ENCODE measurements at places on chromosomes 1 and 21.

GRCh38 chr1:87224201-87224600, 104.5 kb upstream of the LMO4 start:
- peak; percentile 96 for DNase-seq

DNA sequence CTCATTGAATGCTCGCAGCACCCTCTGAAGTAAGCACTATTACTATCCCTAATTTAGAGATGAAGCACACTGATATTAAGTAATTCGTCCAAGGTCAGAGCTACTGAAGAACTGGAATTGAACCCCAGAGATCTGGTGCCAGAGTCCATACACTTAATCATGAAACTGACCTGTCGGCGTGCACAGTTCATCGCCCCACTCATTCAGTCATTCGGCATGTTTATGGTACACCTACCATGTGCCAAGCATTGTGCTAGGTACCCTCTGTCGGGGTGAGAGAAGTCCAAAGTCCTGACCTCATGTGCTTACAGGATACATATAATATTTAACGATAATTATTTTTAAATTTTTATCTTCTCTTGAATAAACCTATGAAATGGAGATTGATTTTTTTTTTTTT, 5.6 kb upstream of the CENPS start:
- DNase-seq, result no peak

DNA sequence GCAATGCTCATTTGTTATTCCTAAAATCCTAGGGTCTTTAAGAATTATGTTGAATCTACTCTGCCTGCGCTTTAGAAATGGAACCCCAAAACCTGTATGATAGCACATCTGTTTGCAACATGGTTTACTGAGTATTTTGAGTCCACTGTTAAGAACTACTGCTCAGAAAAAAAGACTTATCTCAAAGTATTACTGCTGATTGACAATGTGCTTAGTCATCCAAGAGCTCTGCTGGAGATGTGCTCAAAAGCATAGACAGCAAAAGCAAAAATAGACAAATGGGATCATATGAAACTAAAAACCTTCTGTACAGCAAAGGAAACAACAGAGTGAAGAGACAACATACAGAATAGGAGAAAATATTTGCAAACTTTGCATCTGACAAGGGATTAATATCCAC, 107.0 kb downstream of the CTH start:
- no peak for DNase-seq

- DNase-seq, result no peak
Measured at GRCh38 chr1:36097693-36098585, 9.2 kb downstream of the ADPRS start.

- DNase-seq, result peak; percentile 49
Measured at GRCh38 chr1:156106624-156107488, 7.7 kb upstream of the LMNA start.

- DNase-seq, result no peak
Measured at GRCh38 chr1:221719987-221720386, 21.9 kb downstream of the DUSP10 start.

DNA sequence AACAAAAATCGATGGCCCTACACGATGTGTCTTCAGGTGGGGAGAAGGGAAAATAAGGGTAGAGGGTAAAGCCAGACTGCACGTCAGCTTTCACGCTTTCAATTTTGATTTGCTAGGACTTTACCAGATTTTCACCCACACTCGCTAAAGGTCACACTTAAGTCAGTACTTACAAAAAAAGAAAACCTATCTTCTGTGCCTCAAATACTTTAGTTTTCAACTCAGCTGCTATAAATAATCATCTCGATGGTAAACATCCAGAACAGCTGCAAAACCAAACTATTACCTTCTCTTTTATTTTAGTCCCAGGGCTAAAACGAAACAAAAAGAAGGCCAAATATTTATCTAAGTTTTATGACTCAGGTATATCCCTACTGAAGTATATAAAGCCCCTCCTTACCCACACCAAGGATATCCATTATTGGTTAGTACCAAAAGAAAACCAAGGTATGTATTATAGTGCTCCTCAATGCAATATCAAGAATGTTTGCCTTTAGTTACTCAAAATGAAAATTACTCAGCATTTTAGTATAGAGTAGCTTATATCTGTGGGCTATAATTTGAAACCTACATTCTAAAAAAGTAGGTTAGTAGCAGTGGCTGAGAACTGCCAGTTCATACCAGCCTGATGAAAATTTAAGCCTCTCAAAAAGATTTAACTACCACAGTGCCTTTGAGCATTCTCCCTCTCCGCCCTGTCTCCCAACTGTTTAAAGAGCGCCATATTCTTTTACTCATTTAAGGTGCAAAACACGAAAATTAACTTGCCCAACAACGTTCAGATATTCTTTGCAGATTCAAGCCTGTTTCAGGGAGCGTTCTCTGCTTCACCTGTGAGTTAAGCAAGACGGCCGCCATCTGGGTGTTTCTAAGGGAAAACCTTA, 1.5 kb downstream of the CSDE1 start:
- no peak for DNase-seq

DNA sequence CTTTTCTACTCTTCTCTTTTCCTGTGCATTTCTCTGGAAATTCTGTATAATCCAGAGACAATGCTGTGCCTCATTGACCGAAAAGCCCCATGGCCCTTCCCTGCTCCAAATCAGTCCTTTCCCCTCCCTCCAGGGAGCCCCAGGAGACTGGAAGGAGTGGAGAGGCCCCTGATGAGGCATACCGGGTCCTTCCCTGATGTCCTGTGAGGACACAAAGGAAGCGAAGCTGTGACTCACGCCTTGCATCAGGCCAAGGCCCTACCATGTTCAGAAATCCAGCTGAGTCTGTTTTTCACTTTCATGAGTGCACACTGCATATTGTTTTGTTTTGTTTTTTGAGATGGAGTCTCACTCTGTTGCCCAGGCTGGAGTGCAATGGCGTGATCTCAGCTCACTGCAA, 38.7 kb upstream of the BECN2 start:
- peak; percentile 41 for DNase-seq

GRCh38 chr1:159239551-159240220, 35.0 kb downstream of the ACKR1 start:
- DNase-seq, result no peak

GRCh38 chr21:16847211-16847610, 665.6 kb upstream of the CXADR start:
- no peak for DNase-seq

- peak; percentile 10 for DNase-seq
Measured at GRCh38 chr1:239185245-239185619, 201.1 kb upstream of the CHRM3 start.

GRCh38 chr21:45536301-45537081, 5.7 kb downstream of the SLC19A1 start:
- no peak for DNase-seq

GRCh38 chr1:205571747-205572146, 60.1 kb downstream of the ELK4 start:
- DNase-seq, result no peak

DNA sequence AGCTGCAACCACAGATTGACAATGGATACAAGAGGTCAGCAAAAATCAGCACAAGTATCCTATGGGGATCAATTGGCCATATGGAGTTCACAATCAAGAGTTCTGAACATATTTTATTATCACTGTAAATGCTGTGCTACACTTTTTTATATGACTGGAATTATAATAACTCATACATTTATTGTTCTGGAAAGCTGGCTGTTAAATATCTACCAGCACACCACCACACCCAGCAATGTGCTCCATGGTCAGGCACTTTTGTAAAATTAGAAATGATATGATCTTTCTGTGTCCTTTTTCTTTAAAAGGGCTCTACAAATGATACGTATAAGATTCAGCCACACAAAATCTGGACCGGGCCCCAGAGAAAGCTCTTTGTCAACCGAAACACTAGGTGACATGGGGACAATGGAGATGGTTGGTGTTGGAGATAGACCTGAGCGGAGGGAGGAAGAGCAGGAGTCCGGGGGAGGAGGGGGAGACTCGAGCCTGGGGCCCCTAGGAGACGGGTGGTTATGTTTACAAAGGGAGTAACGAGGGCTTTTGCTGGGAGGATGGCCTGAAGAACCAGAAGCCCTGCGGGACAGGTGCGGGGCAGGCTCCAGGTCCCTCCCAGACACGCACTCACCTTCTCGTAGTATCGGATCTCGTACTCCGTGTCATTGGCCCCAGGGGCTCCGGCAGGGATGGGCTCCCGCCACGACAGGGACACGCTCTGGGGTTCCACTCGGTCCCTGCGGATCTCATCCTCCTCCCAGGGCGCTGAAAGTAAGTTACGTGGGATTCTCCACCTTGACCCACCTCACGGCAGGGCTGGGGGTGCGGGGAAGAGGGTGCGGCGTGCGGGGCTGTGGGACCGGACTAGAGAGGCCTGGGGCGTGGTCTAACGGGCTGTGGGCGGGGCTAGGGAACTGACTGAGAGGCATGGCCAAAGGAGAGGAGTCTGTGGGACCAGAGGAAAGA, 30.0 kb downstream of the EPHA10 start:
- DNase-seq, result no peak

- no peak for DNase-seq
Measured at GRCh38 chr1:1618396-1619068, 3.2 kb downstream of the MIB2 start.

DNA sequence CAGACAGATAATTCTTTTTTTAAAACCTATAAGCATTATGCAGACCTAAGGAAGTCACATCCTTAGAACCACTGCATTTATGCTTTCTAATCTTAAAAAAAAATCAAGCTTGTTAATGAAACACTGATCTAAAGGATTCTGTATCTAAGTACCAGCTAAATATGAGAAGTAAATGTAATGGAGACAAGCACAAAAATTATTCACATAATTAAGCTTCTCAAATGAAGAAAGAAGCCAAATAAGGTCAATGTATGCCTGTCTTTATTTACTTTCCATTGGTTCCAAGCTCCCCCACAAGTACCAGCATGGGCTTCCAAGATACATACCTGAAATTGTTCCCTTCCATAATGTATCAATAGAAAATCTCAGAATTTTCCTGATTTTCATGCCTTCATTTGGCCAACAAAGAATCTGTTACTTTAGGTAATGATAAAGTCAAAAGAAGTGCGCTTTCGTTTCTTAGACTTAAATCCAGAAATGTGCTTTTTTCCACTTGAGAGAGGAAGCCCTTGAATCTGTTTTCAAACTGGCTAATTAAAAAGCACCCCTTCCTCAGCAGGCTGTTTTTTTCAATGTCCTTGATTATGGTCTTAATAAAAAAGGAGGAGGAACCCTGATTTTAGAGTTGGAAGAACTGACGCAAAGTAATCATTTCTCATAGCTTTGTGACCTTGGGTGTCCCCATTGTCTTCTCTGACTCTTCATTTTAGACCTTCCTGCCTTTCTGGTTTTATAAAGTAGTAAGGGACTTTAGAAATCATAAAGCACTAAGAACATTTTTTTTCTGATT, 3.8 kb downstream of the RGS2 start:
- no peak for DNase-seq

DNA sequence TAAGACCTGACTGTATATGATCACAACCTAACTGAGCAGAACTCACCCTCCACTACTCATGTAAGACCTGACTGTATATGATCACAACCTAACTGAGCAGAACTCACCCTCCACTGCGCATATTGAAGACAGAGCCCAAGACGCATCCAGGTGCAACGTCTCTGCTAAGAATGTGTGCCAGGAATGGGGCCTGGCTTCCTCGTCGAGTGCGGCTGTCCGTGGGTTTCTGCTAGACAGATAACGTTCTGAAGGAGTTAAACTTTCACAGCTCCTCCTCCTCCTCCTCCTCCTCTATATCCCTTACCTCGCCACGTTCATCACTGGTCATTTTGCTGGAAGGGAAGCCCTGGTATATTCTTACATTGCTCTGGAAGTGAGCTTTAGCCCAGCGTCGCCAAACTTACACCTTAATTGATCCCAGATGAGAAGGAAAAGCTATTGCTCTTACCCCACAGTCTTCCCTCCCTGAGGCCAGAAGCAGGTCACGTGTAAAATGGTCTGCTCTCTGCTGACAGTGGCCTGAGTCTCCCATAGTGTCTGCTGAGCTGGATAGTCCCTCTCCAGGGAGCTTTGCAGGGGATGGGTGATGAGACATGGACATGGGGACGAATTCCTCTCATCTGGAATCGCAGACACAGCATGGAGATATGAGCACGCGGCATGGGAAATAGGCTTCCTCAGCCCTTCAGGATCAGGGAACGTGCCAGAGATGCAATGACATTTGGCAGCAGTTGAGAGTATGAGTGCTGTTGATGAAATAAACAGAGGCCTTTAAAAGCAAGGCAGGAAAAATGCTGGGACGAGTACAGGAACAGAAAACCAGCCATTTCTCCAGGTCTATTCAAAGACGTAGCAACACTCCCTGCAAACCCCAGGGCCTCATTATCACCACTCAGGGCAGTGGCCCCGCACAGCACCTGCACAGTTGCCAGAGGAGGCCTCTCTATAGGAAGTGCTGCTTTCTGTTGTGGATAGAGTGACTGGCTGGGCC, 528.1 kb downstream of the KIF26B start:
- DNase-seq, result no peak

GRCh38 chr1:55015731-55016620, 17.2 kb downstream of the BSND start:
- DNase-seq, result no peak

- peak; percentile 96 for DNase-seq
Measured at GRCh38 chr1:29145739-29146437, 22.2 kb upstream of the TMEM200B start.

DNA sequence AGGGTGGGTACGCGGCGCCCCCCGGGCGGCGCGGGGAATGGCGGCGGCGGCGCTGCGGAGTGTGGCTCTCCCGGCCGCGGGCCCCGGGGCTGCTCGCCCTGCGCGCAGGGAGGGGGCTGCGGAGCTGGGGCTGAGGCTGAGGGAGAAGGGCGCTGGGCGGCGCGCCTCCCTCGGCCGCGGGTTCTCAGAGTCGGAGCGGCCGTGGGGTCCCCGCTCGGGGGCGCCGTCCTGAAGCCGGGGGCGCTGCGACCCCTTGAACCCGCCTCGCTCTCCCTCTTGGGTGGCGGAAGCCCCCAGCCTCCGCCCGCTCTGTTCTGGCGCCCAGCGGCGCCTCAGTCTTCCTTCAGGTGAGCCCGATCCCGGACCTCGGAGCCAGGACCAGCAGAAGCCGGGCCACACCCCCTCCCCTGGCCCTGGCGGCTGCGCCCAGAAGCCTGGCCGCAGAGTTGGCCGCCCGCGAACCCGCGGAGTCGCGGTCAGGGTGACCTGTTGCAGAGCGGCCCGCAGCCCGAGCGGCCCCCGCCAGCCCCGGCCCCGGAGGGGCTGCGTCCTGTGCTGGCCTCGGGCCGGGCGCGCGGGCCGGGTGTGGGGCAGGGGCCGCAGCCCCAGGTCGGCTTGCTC, 532 bp downstream of the RALGPS2 start:
- DNase-seq, result no peak

GRCh38 chr1:36963006-36963405, 71.3 kb downstream of the GRIK3 start:
- DNase-seq, result no peak

Data from HFFc6 (cell line).